Stimulated activated CD8-positive, alpha-beta memory T cell treated with anti-CD3 and anti-CD28 coated beads, Interleukin-15, amount 100 ng/mL, for 24 hours (primary cell): ENCODE measurements at places on chromosomes 6 and 20.

DNA sequence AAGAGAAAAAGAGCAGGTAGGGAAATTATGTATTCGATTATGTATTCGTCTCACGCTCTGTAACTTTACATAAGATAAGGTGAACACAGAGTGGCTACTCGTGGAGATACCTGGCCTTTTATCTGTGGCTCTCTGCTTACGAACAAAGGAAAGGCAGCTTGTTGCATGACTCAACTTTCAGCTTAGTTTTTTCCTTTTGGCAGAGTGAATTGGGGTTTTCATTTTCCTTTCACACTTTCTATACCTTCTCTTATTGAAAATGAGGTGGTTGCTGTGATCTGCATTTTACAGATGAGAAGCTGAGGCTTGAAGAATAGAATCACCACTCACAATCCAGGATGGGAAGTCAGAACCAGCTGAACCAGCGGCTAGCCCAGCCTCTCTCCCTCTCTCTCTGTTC lies 13.3 kb upstream of the KCNK15 start:
- DNase-seq: no peak

- DNase-seq: no peak
These were observed 40.3 kb downstream of the AKAP7 start for GRCh38 chr6:131175564-131175963.

- no peak for DNase-seq
These were observed 49.8 kb downstream of the MYH7B start for GRCh38 chr20:35005463-35005961.

DNA sequence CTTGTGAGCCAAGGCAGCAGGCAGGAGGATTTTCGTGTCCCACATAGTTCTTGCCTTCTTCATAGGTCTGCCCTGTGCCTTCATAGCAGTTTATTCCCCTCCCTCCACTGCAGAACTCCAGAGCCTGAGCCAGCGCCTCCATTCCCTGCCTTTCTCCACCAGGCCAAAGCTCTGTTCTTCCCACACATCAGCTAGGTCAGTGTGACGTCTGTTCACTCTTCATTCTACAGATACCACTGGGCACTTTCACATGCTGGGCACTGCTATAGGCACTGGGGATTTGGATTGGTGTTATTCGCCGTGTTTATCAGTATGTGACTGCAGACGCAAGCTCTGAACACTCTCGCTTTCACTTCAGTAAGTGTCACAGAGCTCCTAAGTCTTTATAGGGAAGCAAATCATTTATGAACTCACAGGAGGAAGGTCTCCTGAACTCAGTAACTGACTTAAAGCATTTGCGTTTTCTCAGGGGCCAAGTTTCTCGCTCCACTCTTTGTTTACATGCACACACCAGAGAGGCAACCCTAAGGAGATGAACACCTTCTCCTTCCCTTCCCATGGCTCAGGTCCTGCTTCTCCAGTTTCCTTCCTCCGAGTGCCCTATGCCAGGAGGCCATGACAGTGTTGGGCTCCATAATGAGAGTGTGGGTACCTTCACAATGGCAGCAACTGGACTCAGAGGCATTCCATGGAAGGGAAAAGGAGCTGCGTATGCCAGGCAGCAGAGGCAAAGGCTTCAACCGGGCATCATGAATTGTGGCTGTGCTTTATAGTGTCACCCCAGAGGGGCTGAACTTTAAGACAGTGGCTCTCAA lies 6.3 kb upstream of the APMAP start:
- DNase-seq: no peak

DNA sequence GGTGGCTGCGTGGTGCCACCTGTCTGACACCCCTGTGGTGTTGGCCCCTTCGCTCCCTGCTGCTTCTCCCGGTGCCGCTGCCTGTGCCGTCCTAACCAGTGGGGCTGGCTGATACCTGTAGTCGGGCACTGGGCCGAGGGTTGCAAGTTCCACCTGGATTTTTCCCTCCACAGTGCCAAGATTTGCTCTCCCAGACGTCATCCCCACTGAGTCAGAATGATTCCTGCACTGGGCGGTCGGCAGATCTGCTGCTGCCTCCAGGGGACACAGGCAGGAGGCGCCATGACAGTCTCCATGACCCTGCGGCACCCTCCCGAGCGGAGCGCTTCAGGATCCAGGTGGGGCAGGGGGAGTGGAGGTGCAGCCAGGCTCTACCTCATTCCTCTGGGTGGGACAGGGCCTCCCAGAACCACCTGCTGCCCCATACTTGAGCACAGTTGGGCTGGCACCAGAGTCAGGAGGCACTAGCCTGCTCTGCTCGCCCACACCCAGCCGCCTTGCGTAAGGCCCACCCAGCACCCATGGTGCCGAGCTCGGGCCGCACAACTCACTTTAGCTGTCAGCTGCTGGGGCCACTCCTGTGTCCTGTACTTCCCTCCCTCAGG lies 60.2 kb downstream of the TCP11 start:
- no peak for DNase-seq

DNA sequence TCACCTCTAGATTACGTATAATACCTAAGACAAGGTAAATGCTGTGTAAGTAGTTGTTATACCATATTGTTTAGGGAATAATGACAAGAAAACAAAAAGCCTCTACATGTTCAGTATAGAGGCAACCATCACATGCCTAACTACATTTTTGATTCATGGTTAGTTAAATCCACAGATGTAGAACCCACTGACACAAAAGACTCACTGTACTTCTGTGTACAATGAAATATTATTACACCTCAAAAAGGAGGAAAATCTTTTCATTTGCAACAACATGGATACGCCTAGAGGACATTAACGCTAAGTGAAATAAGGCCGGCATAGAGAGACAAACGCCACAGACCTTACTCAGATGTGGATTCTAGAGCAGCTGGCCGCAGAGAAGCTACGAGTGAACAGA lies 50.5 kb downstream of the NINL start:
- DNase-seq: no peak

GRCh38 chr6:140437619-140438345 lies 1063.3 kb upstream of the CITED2 start:
- no peak for DNase-seq

- DNase-seq: no peak
These were observed 162.8 kb upstream of the RSPO3 start for GRCh38 chr6:126955621-126956020.

DNA sequence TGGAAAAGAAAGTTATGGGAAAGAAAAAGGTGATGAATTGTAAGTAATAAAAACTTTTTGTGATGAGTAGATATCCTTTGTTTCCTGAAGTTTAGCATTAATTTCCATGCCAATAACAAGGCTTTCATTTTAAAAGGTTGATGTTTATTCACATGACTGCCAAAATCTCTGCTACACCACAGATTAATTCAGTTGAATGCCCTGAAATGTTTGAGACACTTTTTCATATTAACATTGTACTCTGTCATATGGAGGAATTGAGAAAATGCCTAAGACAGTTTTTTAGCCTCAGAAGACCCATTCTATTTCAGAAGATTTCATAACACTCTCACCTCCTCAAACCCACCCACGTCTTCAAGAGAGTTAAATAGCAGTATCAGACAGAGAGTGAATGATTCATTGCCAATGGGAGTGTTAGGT lies 115.5 kb downstream of the ADGRG6 start:
- DNase-seq: no peak

DNA sequence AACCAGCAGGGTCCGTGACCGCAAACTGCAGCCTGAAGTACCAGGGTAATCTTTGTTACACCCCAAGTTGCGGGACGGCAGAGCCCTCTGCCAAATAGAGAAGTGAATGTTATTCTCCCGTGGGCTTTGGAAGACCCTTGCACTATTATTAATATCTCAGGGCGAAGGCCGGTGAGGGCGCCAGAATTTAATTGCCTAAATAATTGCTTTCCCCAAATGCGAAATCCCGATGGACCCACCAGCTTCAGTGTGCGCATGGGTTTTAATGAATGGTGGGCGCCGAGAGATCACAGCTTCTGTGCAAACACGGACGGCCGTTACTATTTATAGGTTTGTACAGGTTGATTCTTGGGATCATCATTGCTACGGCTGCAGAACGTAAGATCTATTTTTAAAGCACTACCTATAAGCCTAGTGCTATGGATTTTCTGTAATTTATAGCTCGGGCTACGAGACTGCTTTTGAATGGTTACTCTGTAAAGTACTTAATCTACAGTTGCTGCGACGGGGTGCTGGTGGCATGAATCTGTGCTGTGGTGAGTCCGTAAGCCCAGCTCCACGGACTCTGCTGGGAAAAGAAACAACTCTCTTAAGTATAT lies 15.2 kb upstream of the PHACTR3 start:
- DNase-seq: no peak

DNA sequence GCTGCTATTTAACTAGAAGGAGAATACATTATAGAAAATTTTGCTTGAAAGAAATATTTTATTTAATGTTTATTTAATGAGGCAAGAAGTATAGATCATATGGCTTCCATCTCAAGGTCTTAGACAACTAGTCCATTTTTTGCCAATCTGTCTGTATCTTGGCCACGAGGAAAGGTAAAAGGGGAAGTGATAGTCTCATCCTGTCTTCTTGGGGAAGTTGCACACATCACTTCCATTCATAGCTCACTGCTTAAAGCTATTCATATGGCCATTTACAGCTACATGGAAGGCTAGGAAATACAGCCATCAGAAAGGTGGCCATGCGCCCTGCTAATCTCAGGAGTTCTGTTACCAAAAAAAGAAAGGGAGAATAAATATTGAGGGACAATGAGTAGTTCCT lies 50.8 kb downstream of the METTL24 start:
- DNase-seq: no peak

DNA sequence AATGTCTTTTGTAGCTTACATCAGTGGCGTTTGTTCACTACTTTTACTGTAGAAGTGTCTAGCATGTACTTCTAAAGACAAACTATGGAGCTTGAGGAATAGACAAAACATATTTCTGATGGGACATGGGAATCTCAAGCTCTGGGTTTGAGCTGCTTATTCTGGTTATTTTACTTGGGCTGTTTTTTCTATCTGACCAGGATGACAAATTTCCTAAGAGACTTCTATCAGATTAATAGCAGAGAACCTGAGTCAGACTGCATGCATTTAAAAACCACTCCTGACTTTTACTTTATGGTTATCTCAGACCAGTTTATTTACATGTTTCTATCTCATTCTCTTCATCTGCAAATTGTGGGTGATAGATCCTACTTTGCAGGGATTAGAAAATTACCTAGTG lies 1282.3 kb upstream of the GJE1 start:
- no peak for DNase-seq

GRCh38 chr20:23139524-23139923 lies 53.4 kb upstream of the CD93 start:
- no peak for DNase-seq

DNA sequence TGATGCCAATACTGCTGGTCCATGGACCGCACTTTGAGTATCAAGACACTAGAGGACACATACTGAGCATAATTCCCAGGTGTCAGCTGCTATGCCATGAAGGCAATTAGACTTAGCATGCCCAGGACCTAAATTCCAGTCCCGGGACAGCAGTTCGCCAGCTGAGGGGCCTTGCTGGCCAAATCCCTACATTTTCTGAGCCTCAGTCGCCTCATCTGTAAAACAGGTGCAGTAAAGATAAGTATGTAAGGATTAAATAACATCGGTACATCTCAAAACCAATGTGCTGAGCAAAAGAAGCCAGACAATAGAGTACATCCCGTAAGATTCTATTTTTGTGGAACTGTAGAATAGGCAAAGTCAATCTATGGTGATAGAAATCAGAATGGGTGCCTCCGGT lies 1.0 kb downstream of the BFSP1 start:
- no peak for DNase-seq

DNA sequence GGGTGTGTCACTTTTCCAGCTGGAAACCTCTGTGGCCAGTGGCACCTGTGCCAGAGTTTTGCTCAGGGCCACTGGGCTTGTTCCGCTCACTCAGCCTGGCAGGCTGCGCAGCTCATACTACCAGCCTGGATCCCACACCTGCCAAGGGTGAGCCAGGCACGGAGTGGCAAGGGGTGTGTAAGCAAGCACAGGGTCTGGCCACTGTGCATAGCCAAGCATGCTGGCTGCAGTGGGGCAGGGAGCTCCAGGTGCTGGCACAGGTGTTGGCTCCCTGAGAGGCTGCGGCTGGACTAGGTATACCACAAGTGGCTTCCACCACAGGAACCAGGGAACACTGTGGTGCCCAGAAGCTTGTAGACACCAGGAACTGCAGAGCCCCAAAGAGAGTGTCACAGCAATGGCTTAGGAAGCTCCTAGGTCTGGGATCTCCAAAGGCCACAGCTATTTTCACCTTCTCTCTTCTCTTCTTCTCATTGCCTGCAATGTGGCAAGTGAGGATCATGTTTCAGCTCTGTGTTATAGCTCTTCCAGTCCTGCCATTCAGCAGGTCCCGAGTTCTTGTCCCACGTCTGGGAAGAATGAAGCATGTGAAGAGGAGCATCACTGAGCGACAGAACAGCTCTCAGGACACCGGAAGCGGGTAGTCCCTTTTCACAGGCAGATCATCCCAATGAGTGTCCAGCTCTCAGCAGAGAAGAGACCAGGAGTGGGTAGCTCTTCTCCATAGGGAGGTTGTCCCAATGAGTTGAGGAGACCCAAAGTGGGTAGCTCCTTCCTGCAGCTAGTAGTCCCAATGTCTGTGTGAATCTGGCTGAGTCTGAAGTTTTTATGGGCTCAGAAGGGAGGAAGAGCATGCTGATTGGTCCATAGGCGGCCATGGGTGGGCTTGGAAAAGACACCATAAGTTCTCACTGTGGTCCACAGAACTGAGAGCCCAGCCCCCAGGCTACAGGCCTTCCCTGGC lies 41.3 kb downstream of the WASF1 start:
- no peak for DNase-seq

DNA sequence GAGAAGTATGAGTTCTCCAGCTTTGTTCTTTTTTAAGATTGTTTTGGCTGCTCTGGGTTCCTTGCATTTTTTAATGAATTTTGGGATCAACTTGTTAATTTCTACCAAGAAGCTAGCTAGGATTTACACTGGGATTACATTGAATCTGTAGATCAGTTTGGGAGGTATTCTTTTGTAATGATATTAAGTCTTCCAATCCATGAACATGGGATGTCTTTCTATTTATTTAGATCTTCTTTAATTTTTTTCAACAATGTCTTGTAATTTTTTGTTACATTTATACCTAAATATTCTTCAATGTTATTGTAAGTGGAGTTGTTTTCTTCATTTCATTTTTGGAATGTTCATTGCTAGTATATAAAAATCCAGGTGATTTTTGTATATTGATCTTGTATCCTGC lies 12.5 kb downstream of the PRIM2 start:
- no peak for DNase-seq

GRCh38 chr20:52031563-52032303 lies 159.8 kb downstream of the ZFP64 start:
- no peak for DNase-seq

GRCh38 chr6:25401711-25402110 lies 122.5 kb downstream of the CARMIL1 start:
- no peak for DNase-seq

DNA sequence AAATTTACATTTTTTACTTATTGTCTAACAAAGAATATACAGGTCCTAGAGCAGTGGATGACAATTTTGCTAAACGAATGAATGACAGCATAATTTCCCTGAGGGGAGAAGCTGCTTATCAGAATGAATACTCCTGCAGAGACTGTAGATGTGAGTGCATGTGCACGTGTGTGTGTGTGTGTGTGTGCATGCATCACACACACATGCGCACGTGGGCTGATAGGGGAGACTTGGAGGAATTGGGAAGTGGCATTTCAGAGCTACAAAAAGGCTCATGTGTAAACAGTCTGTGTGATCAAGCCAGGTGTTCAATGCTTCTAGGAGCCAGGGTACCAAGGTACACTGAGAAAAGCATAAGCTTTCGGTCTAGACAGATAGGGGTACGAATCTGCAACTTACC lies 93.5 kb upstream of the SASH1 start:
- no peak for DNase-seq
